ENCODE measurements at places on chromosomes 1 and 21.

GRCh38 chr1:153963850-153964331 lies 554 bp upstream of the SLC39A1 start:
- no peak for DNase-seq

DNA sequence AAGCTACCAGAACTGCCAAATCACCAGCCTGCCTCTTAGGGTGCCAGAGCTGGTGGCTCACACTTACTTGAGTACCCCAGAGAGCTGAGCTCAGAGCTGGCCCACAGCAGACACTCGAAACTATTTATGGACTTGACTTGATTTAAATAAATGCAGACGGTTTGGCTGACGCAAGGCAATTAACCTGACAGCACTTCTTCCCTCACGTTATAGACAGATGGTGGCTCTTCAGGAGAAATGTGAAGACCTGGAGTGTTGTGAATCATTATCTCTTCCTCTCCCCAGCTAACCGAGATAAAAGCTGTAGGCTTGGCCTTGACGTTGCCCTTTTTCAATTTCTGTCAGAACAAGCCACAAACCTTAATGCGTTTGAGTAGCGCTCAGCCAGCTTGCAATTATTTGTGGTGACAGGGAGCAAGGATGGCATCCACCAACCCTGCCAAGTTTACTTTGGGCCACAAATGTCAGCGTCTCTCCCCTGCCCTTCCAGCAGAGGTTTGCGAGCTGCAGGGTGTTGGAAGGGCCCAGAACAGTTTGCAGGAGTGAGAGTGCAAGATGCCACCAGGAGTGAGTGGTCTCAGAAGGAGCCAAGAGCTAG lies 34.0 kb upstream of the BCAR3 start:
- no peak for DNase-seq

- no peak for DNase-seq
These were observed 32.8 kb upstream of the PTPRC start for GRCh38 chr1:198606020-198606438.

GRCh38 chr1:150874455-150875196 lies 1.8 kb downstream of the ARNT start:
- DNase-seq = no peak

GRCh38 chr21:45454060-45454925 lies 49.3 kb downstream of the COL18A1 start:
- DNase-seq = no peak

GRCh38 chr1:182803846-182804245 lies 14.3 kb downstream of the NPL start:
- DNase-seq = no peak

DNA sequence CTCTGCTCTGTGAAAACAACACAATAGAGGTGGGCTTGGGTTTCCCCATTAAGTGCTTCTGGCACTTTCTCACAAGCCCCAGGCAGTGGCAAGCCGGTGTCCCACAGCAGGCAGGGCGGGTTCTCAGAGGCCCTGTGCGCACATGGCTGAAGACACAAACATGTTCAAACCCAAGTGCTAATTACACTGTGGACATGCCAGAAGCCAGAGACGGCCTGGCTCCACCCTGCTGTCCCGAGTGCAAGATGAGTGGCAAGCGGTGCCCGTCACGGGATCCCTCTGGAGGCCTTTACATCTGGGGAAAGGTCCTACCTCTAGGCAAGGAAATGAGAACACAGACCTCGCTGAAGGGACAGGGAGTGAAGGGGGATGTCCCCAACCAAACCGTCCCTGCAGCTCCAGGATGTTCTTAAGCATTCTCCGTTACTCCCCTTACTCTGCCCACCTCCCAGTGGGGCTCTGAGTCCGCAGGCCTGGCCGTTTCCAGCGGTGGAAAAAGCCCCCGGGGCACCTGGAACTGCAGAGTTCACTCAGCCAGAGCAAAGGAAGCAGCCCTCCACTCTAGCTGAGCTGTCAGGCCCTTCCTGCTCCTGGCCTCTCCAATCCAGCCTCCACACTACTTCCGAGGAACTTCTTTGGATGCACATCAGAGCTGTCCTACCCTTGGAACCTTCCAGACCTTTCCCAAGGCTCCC lies 57.4 kb downstream of the SLC66A1 start:
- DNase-seq = no peak

DNA sequence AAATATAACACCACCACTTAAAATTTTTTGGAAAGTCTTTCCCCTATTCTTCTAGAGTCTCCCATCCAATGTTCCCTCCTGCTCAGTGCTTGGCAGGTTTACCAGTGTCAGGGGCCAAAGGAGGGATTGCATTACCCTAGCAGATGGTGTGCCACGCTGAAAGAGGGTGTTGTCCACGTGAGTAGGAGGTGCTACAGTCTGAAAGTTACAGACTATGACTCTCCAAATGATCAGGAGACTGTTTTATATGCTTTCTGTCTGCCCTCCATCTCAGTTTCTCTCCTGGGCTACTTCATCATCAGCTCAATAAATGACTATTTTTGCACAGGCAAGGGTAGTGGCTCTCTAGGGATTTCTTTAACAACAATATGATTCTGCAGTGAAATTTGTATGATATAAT lies 31.3 kb upstream of the ANGPTL7 start:
- DNase-seq = no peak

- no peak for DNase-seq
These were observed 552 bp upstream of the ZNF691 start for GRCh38 chr1:42845866-42846256.

DNA sequence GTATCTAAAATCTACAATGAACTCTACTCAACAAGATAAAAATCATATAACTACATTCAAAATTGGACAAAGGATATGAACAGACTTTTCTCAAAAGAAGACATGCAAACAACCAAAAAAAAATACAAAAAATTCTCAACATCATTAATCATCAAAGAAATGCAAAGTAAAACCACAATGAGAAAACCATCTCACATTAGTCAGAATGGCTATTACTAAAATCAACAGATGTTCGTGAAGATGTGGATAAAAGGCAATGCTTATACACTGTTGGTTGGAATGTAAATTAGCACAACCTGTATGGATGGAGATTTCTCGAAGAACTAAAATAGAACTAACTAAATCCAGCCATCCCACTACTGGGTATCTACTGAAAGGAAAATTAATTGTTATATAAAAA lies 1080.8 kb downstream of the AMY1C start:
- DNase-seq = no peak

GRCh38 chr1:119919241-119919640 lies 22.9 kb upstream of the ADAM30 start:
- DNase-seq = no peak

DNA sequence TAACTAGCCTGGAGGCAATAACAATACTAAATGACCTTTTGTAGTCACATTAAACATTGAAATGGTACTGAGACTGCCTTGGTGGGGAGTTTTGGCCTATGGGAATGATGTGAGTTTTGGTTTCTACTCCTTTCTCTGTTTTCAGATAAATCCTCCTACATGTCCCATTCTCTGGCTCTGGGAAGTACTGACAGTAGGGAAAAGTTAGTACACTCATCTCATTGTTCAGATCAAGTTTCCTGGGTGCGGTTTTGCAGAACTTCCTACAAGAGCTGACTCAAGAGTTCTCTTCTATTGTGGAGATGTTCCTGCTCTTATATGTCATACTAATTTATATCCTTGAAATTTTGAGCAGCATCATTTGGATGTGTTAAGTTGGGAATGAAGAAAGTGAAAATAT lies 74.2 kb upstream of the MACF1 start:
- no peak for DNase-seq

GRCh38 chr21:35323947-35324346 lies 274.8 kb upstream of the RUNX1 start:
- DNase-seq = no peak

GRCh38 chr1:171310661-171311087 lies 3.3 kb upstream of the FMO4 start:
- no peak for DNase-seq

GRCh38 chr1:206111271-206111927 lies 5.8 kb downstream of the AVPR1B start:
- no peak for DNase-seq

- DNase-seq = no peak
These were observed 10.0 kb downstream of the ARID1A start for GRCh38 chr1:26705788-26706311.

DNA sequence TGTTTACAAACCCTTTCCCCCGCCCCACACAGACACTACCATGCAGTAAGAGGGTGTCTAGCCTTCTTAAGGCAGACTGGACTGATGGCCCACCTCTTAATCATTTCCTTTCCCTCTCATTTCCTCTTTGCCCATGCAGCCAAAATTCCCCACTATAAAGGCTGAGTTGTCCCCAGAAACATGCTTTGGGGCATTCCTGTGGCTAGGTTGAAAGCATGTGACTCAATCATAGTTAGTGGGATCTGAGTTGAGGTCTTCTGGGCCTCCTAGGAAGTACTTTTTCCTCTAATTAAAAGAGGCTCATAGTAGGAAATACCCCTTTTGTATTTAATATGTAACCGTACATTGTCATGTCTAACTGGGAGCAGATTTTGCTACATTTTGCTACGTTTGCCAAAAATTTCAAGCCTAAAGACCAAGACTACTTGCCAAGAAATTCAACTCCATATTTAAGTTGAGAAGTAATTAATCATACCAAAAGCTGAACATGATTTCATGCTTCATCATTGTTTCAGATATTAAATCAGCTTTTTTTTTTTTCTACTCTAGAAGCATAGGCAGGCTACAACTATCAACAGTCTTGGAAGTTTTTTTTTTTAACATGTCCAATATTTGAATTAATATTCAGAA lies 174.7 kb downstream of the ADGRL4 start:
- no peak for DNase-seq

DNA sequence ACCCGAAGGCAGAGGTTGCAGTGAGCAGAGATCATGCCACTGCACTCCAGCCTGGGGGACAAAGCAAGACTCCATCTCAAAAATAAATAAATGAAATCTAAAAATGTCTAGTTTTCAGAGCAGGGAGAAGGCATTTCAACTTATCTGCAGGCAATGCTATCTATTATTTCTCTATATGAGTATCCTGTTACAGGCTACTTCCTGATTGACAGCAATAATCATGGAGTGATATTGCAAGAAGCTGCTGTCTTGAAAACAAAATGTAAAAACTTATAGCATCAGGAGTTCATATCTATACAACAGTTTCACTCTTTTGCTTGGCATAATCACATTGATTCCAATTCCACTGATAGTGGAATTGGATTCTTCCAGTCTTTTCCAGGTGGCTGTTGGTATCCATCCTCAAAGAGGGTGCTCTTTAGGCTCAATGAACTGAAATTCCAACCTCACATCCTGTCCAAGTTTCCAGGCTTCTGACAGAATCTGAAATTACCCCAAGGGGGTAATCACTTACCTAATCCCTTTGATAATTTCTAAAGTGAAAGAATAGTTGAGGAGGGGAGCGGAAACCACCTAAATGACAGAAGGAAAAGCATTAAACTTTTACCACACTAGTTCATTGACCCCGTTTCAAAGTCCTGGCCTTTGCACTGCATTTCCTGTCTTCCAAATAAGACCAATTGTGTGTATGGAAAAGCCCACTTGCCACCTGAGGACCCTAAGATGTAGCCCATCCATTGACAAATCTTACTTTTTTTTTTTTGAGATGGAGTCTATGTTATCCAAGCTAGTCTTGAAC lies 107.6 kb downstream of the GLUL start:
- no peak for DNase-seq

DNA sequence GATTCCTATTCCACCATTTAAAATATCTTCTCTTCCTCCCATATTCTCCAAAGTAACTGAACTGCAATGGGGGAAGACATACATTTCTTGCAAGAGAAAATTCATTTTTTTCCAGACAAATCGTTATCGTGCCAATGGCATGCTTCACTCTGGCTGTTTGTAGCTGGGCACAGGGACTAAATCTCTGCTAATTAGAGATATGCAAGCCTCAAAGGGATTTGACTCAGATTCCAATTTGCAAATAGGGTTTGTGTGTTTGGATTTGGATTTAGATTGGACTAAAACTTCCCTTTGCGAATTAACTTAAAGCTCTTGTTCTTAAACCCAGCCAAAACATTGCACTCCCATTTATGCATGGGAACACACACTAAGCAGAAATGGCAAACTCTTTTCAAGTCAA lies 276.2 kb upstream of the DUSP10 start:
- DNase-seq = no peak

Measured in stimulated activated CD4-positive, alpha-beta T cell treated with anti-CD3 and anti-CD28 coated beads, TNF-alpha, amount 100 ng/mL, for 48 hours (primary cell).